Midbrain (tissue), 1 donor: ENCODE measurements at places on chromosomes 4 and X.
A peak's percentile ranks its signal among the peaks of the same experiment; 100 is the strongest.

GRCh38 chr4:145283909-145284308 is 103.5 kb upstream of the OTUD4 start:
- DNase-seq = no peak

DNA sequence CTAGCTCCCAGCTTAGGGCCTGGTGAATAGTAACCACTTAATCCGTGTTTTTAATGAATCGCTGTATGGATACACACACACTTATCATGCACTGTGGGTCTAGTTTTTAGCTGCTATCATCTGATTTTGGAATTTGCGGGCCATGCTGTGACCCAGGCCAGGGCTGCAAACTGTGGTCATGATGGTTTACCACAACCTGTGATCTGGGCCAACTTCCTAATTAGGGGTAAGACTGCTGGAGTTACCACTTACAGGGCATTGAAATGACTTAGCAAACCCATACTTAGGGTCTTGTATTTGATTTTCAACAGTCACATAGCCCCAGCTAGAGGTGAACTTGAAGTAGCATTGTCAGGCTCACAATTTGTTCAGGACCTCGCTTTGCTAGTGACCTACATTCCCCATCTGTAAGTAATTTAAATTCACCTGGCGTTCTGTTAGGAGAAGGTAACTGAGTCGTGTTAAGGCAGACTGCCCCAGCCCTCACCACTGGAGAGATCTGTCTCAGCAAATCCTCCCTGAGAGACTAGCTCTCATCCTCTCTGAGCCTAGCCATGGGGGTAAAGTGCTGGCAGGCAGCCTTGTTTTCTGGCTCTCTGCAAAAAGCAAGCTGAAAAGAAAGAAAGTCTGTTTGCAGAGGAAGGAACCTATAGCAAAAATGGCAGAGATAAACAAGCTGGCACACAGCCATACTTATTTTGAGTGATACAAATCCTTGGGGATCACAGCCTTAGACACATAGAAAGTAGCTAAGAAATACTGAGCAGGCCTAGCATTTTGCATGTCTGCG is 33.8 kb upstream of the EGFL6 start:
- no peak for DNase-seq

GRCh38 chr4:985123-985830 is 1.6 kb upstream of the IDUA start:
- DNase-seq = no peak

DNA sequence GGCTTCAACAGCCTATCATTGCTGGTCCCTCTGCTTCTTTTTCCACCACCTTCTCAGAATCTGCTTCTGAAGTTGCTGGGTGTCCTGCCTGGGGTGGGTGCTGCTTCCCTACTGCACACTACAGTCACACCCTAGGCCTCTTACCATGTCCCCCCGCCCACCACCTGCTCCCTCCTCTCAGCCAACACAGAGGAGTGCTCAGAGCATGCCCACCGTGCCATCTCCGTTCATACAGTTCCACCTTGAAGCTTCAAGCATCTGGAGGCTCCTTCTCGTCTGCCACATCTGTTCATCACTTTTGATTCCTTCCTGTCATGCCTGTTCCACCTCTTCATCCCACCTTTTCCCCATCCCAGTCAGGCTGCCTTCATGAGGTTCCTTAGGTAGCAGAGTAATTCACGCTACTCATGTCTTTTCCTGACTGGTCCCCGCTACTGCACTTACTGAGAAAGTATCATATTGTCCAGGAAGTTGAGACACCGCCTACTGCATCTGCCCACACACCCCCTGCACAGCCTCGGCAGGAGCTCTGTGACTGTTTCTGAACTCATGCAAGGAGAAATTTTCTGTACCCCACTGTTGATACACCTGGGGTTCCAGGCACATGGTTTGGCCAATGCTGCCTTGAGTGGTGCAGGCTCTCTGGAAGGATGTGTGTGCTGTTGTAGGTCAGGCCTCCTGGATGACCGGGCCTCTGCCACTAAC is 39.5 kb downstream of the HADH start:
- DNase-seq = no peak

DNA sequence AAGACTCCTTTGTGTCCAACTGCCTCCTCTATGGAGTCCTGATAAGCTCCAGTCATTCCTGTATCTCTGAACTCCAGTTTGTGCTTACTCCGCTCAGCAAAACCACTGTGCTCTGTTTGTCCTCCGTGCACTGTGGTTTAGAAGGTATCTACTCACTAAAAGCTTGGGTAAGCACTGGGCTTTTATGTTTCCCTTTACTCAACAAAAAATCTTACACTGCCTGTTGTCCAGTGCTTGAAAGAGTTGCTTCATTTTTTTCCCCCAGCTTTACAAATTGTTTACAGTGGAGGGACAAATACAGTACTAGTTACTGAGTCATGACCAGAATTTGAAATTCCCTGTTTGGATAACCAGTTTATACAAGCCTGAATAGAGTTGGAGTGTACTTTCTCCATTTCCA is 545.3 kb upstream of the FAT1 start:
- DNase-seq = no peak

GRCh38 chr4:46550471-46550870 is 160.5 kb upstream of the GABRA2 start:
- DNase-seq = no peak

GRCh38 chrX:110568441-110568840 is 209.8 kb downstream of the RTL9 start:
- DNase-seq = no peak

DNA sequence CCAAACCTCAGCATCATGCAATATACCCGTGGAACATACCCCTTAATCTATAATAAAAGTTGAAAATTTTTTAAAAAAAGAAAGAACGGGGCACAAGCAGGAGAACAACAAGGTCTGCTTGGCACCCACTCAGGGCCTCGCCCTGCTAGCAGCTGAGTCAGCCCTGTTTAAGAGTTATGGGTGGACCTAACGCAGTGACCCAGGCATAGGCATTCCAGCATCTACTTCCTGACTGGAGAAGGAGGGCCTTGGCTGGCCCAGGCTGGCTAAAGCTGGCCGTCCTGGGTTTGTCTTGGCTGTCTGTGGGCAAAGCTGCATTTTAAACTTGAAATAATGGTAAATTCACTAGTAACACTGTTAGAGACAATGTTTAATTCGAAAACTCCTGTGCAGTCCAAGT is 236.7 kb upstream of the PGRMC2 start:
- no peak for DNase-seq

GRCh38 chr4:184804621-184805020 is 21.1 kb downstream of the ACSL1 start:
- DNase-seq = no peak

- DNase-seq = no peak
Measured at GRCh38 chr4:143642611-143643010, 57.9 kb downstream of the FREM3 start.

GRCh38 chr4:96916711-96917110 is 1076.8 kb downstream of the PDHA2 start:
- no peak for DNase-seq

DNA sequence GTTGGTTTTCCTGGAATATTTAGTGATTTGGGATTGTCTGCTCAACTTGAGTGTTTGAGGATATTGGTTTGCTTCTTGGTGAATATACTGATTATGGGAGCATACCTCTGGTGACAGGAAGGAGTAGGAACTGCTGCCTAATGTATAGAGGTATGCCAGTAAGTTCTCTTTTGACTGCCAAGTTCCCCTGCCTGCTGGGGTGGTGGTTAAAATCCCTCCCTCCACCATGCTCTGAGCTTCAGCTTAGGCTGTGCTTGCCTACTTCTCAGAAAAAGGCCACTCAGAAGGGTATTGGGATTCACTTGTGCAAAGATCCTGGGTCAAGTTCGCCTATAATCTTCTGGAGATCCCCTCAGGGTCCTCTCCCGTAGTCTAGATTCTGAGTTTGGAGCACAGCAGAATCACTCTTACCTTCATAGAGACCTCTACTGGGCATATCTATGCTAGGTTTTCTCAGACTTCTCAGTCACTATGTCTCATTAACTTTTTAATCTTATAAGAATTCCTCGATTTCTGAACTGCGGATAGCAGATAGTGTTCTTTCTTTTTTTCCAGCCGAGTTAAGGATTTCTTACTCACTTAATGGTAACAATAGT is 44.7 kb upstream of the DCK start:
- DNase-seq = no peak

DNA sequence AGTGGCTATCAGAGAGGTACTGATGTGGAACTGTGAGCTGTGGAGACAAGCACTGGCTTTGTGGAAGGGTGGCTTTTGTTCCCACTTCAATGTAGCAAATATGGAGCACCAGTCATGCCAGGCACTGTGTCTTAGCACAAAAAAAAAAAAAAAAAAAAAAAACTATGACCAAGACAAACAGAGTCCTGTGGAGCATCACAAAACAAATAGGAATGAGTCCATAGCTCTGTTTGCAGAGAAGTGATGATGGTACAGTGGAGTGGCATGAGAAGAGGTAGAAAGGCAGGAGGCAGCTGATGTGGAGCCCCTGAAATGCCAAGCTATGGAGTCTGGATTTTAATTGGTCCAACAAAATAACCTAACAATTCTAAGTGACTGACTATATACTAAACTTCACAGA is 116.9 kb downstream of the RAB28 start:
- DNase-seq = no peak

- DNase-seq = no peak
Measured at GRCh38 chr4:89056292-89056952, 563 bp downstream of the FAM13A start.

GRCh38 chr4:84491481-84491880 is 7.6 kb downstream of the NKX6-1 start:
- no peak for DNase-seq

- DNase-seq = no peak
Measured at GRCh38 chrX:39327255-39327654, 526.0 kb downstream of the MID1IP1 start.

- peak; percentile 57 for DNase-seq
Measured at GRCh38 chrX:13837290-13837745, 20.4 kb upstream of the GPM6B start.

DNA sequence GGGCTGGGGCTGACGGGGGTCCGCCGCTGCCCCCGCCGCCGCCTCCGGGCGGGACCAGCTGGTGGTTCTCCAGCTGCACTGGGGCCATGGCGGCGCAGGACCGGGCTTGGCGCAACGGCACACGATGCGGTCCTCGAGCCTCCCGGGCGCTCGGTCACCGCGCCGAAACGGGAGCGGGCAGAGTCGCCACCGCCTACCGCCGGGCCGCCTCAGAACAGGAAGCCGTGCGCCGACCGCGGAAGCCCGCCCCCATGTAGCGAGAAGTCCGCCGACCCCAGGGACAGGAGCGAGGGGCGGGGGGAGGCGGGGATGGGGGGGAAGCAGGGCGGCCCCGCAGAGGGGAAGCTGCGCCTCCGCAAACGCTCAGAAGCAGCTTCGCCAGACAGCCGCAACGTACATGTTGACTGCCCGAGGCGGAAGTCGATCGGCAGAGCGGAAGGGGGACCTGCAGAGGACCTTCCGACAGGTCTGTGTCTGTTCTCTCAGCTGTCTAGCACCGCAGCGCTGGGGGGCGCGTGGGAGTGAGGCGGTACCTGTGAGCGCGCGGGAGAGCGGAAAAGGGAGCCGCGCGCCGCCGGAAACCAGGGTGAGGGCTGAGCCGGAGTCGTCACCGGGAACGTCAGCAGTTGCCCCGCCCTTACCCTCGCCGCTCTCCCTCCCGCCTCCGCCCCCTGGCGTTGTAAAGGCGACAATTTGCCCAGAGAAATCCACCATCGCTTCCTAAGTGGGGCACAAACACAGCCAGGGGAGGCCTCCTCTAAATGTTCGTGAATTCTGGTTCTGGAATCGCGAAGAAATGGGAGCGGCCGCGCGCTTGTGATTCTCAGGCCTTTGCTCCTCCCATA is at the start of gene MED14:
Gene MED14, minus strand, starts transcription at position 218 of the 845 bp plus-strand sequence. Its CDS starts 130 bp downstream, at position 88.
- DNase-seq = peak; percentile 90

- no peak for DNase-seq
Measured at GRCh38 chr4:7960017-7960789, 20.5 kb upstream of the AFAP1 start.

- DNase-seq = no peak
Measured at GRCh38 chrX:133985164-133985966, at the start of gene GPC3. Gene GPC3 (minus strand): TSS chrX:133985594.

GRCh38 chr4:184713887-184714286 is 20.0 kb downstream of the CENPU start:
- DNase-seq = no peak

GRCh38 chr4:100086766-100087431 is 103.4 kb downstream of the DDIT4L start:
- no peak for DNase-seq

DNA sequence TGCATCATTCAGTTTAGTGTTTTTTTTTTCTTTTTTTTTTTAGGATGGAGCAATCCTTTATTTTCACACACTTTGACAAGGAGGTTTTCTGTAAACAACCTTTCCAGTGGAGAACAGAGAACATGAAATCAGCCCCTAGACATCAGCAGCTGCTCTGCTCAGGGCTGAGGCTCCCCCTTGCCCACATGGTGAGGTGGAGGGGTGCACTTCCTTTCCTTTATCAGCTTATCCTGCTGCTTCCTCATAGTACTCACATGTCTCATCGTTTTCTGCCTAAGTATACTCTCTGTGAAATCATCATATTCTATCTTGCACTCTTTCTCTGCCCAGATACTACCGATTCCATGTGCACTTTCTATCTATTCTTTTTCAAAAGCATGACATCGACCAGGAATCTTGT is 47.6 kb upstream of the PRSS12 start:
- no peak for DNase-seq

DNA sequence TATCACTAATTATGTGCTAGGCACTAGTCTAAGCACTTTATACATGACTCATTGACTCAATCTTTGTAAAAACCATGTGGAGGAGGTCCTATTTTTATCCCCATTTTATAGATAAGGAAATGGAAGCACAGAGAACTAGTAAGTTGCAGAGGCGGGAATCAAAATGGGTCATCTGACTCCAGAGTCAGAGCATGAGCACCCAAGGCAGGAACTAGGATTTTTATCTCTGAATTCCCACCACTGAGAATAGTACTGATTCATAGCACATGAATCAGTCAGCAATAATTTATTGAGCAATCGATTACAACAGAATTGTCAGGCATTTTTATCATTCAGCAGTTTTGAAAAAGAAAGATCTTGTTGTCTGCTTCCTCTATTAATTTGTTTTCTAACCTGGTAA is 19.3 kb downstream of the SCARB2 start:
- no peak for DNase-seq

GRCh38 chr4:16082041-16082425 is 1.8 kb downstream of the PROM1 start:
- DNase-seq = no peak

GRCh38 chr4:19752599-19752998 is 499.1 kb upstream of the SLIT2 start:
- no peak for DNase-seq
